GM12865 (cell line): ENCODE measurements at places on chromosomes 5 and 9.

- no peak for DNase-seq
These were observed 16.9 kb downstream of the ADAMTSL1 start for GRCh38 chr9:18490641-18491370.

GRCh38 chr5:168844922-168845296 lies 265.7 kb upstream of the PANK3 start:
- no peak for DNase-seq

DNA sequence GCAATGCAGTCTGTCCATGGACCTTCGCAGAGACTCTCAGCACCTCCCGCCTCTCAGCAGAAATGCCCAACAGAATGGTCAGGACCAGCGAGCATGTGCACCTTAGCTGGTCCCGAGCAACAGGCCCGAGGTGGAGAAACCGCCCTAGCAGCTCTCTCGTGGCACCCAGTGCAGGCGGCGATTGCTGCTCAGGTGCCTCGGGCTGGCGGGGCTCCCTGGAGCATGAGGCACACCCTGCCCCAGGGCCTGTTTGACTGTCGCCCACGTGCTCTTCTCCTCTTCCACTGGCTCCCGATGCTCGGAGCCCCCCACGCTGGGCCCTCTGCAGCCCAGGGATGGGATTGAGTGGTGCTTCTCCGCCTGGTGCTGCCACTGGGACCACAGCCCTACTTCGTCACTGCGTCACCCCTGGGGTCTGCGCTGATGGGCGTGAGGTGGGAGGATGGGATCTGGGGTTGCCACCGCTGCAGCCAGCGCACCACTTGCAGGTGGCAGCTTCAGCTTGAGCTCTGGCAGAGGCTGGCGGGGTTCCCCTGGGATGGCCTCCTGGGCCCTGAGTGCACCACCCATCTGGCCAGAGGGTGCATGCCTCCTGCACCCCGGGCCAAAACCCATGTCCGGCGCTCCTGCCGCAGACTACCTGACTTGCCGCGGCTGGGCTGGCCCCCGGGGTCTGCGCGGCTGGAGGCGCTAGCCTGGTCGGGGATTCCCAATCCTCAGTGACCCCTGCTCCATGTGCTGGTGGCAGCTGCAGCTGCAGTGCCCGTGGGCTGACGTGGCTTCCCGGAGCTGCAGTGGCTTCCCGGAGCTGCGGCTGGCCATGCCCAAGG lies 244.2 kb downstream of the FOXD4L6 start:
- no peak for DNase-seq

- DNase-seq = no peak
These were observed 51.7 kb upstream of the CCDC112 start for GRCh38 chr5:115348175-115348574.

- peak; percentile 88 for DNase-seq
These were observed 25.1 kb upstream of the CDKN2AIPNL start for GRCh38 chr5:134436523-134437339.
